Stimulated activated CD4-positive, alpha-beta T cell treated with anti-CD3 and anti-CD28 coated beads, TNF-alpha, amount 100 ng/mL, for 4 hours (primary cell): ENCODE measurements at places on chromosomes 4 and X.

GRCh38 chr4:177308125-177308524, 1.5 kb upstream of the NEIL3 start:
- DNase-seq = no peak

GRCh38 chr4:118173956-118174725, 139.9 kb downstream of the NDST3 start:
- no peak for DNase-seq

- DNase-seq = no peak
Observed at GRCh38 chr4:75745721-75746199, 21.4 kb downstream of the USO1 start.

DNA sequence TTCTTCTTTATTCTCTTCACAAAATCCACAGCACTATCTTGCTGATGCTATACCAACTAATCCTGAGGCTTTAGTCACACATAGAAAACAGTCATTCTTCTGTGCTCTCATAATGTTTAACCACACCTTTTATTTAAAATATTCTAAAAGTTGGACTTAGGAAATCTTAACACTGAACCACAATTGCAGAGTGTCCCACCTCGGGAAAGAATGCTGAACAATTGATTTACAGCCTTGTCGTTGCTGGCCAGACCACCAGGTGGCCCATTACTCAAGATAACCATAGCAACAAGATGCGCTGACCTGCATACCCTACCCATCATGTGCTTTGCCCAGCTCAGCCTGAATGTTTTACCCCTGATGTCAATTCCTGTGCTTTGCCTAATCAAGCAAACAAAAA, 100.8 kb downstream of the ARSJ start:
- DNase-seq = no peak

- DNase-seq = peak; percentile 14
Observed at GRCh38 chr4:145557720-145558119, 61.5 kb upstream of the MMAA start.

DNA sequence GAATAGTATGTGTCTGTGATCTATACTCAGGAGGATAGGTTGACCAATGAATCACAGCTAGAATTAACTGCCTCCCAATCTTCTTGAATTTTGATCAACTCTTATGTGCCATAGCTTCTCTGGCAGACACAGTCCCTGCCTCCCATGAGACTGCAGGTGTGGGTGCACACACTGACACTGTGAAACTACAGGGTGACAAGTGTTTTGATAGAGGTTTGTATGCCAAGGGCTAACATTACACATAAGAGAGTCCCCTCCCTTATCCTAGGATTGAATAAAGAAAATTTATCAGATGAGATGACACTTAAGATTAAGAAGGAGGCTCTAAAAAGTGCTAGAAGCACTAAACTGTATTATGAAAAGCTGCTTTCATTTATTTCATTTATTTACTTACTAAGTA, 218.4 kb upstream of the BMP3 start:
- DNase-seq = no peak

DNA sequence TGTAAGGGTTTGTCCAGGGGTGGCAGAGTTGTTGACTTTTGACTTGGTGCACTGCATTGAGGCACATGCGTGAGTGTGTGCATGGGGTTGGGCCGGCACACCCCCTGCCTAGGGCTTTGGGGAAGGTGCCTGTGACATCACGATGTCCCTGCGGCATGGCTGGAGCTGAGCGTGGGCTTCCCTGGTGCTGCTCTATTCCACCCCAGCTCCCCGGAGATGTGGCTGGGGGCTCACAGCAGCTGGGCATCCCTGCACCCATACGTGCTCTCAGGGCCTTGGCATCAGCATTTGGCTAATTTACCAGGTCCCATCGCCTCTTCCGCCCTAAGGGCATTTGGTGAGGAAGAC, 5.7 kb downstream of the PSAPL1 start:
- DNase-seq = no peak

DNA sequence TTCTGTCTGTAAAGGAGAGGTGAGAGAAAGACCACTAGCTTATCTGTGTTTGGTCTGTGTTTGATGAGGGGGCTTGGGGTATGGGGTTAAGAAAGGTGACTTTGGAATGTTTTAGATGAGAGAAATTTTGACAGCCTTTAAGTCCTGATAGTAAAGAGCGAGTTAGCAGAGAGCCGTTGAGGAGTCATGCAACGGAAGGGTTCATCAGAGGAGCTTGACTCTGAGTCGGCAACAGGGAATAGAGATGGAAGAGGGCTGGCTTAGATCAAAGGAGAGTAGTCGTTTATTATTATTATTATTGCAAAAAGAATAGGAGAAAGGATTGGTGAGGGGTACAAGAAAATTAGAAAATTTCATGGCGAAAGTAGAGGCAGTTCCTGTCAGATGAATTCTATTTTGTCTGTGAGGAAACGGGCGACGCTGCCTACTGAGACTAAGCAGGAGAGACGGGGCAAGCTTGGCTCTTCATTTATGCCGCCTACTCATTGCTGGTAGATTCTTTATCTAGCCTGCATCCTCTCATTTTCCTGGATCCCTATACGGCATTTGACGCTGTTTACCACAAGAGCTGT, 473 bp upstream of the VAMP7 start:
- DNase-seq = no peak

DNA sequence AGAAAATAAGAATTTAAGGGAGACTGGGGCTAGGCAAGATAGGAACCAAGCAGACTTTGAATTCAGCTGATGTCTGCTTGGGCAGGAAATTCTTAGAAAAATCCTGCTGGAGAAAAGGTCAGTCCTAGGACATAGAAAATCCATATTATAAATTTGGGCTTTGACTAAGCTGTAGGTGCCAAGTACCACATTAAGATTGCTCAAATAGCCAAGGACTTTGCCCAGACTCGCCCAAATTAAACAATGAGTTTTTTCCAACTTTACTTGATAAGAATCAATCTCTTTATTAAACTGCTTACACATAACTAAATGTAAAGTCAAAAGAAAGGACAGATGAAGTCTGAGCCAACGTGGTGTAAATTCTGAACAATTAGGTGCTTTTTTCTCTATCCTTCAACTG, 95.4 kb downstream of the FUNDC1 start:
- DNase-seq = no peak

DNA sequence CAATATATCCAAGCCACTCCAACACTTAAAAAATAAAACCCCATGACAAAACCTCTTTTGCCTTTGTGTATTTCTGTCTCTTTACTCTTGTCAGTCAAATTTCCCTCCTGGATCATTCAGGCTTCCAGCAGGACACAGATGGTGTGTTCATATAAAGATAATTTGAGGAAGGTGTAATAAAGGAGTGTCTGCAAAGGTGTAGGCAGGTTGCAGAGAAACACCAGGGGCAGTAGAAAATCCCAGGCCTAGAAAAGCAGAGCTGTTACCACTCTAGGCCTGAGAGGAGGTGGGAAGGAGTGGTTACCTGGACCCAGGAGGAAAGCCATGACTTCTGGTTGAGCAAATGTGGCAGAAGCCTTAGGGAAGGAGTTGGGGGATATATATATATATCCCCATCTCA, 28.8 kb downstream of the CHRNA9 start:
- DNase-seq = no peak

DNA sequence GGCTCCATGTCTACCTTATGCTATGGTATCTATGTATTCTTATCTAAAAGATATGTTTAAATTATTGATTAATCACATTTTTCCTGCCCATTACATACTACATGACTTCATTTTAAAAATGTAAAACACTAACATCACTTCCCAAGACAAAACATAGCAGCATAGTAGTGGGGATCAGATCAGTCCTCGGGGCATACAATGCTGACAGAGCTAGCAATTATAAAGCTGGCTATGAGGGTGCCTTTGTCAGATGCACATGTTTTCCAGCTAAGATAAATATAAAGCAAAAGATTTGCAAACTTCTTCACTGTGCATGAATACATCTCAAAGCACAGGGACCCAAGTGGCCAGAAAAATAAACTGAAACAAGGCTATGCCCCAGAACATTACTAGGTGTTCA, 549.8 kb upstream of the INTU start:
- DNase-seq = no peak

GRCh38 chrX:43176686-43177085, 398.7 kb upstream of the PPP1R2C start:
- DNase-seq = no peak

- no peak for DNase-seq
Observed at GRCh38 chrX:8455557-8455956, 9.1 kb upstream of the VCX3B start.

DNA sequence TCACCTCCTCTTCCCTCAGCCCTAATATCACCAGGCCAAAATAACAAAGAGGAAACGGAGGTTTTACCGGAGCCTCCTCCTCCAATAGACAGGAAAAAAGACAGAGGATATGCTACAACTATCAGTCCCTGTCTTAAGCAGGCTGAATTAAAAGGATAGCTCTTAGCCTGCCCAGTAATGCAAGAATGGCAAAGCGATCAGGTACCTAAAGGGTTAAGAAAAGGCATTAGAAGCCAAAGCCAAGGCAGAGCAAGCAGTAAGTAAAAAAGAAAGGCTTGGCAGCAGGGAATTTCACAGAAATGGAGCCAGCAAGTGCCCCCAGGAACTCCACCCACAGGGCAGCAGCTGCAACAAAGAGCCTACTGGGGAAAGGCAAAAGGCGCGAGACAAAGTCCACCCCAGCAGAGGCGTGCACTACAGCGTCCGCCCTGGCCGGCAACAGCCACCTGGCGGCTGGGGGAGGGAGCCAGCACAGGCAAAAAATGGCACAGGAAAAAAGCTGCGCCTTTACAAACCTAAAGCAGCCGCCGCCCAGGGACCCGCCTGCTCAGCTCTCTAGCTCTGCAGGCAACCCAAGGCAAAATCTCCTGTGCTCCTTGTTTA, 220.6 kb upstream of the ZC4H2 start:
- no peak for DNase-seq

- no peak for DNase-seq
Observed at GRCh38 chr4:109993116-109993515, 80.4 kb downstream of the EGF start.

- DNase-seq = no peak
Observed at GRCh38 chr4:99159699-99160098, 15.6 kb upstream of the ADH4 start.

- no peak for DNase-seq
Observed at GRCh38 chrX:1212532-1212931, at the start of gene CRLF2. Gene CRLF2 (minus strand): TSS chrX:1212649. CDS start chrX:1212634, 15 bp downstream.

DNA sequence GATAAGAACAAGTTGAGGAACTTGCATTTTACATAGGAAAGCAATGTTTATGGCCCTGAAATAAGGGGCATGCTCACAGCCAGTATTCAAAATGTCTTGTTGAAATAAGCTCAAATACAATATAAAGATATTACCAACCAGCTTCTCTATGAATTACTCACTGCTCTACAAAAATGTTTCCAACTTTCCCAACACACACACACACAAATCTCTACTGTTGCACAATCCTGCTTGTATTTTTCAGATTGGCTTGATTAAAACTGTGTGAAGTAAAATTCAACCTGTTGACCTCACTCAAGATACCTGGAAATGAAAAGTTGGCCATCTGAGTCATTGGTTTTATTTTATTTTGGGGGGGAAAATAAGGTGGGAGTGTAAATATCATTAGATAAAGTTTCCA, 128.6 kb downstream of the CHIC2 start:
- DNase-seq = no peak

- no peak for DNase-seq
Observed at GRCh38 chr4:186485561-186486062, 69.8 kb downstream of the MTNR1A start.

DNA sequence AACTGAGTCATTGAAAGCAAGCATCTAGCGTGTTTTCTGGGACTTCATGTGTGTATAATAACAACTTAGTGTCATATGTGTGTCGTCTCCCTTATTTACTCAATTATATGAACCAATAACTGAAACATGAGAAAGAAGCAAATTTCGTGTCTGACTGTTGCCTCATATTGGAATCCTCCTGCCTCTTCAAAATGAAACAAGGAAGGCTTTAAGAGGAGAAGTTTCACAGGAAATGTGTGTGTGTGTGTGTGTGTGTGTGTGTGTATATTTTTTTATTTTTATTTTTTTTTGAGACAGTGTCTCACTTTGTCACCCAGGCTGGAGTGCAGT, 145.8 kb upstream of the SFRP2 start:
- no peak for DNase-seq

DNA sequence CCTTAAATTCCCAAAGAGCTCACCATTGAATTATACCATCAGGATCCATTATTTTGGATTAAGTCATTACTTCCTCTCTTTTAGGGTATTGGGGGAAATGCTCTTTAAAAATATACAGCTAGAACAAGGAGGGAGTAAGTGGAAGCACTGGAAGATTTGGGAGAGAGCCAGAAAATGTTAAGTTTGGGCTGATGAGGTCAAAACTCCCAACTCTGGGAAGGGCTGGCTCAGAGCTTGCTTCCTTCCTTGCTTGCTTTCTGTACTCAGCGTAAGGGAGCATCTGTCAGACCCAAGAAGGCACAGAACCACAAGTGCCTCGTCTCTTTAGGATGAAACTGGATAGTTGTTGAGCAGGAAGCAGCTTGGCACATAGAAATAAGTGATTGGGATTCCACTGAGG, 138.2 kb downstream of the GUCY2F start:
- DNase-seq = no peak

DNA sequence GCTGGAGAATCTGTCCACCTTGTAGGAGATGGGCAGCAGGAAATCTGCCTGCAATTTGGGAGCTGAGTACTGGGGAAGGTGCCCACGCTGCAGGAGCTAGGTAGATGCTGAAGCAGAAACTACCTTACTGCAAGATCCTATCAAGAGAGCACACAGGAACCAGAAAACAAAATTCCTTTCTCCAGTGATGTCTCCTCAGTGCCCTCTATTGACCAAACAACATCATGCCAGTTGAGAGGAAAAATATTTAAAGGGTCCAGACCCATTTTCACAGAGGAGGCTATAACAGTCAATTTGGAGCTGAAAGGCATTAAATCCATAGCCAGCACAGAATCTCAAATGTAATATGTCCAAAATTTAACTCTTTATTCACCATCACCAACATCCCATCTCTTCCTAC, 406.8 kb downstream of the SLITRK2 start:
- no peak for DNase-seq

DNA sequence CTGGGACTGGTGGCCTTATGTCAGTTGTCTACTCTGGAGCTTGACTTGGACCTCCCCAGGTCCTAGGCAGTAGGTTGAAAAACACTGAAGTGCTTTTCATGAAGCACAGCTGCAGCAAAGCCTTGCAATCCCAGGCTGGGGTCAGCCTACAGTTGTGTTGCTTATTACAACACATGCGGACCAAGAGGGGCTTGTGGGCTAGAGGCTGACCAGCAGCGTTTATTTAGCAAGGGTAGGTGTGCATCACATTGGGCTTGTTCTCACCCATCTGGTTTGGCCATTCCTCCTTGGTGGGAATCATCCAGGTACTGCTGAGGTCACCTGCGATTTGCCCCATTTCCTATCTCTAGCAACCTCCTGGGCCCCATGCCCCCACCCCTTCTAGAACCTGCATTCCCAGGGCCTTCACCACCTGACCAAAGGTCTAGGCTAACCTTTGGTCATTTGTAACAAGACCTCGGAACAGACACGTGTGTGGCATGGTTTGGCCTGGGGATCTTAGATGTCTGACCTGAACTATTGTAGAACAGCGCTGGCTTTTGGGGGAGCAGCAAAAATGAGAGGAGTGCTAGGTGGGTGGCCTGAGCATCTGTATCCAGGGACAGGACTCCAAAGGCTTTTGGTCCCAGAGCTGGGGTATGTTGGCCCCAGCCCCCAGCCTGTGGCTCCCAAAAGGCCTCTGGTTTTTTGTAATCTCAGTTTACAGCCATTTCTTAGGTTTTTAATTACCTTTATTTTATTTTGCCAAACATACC, 3.0 kb downstream of the RPL10 start:
- DNase-seq = no peak
